ENCODE measurements at places on chromosomes 12 and 14.
A peak's percentile ranks its signal among the peaks of the same experiment; 100 is the strongest.

- peak; percentile 40 for DNase-seq
Observed at GRCh38 chr12:71562676-71563595, 100.7 kb downstream of the ZFC3H1 start.

- DNase-seq, result no peak
Observed at GRCh38 chr12:123840765-123841425, 78.8 kb downstream of the DNAH10 start.

- no peak for DNase-seq
Observed at GRCh38 chr14:51544901-51545300, 106.8 kb upstream of the FRMD6 start.

GRCh38 chr14:67636361-67636919, 16.7 kb downstream of the ARG2 start:
- no peak for DNase-seq

GRCh38 chr14:98070536-98070935, 1201.5 kb downstream of the BCL11B start:
- DNase-seq, result no peak

DNA sequence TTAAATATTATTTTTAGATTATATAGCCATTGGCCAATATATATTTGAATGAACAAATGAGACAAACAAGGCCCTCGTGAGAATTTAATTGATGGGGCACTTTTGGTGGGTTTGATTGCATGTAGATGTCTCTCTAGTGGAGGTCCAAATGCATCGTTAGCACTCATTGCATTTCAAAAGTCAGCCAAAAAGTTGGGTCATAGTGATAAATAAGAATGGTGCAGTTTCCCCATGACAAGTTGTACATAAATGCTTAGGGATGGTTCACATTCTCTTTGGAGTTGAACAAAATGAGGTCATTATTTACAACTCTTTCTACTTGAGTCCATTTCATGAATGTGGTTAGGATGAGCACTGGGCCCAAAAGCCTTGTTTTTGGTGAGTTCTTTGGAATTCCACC, 1.0 kb downstream of the BEST3 start:
- no peak for DNase-seq

GRCh38 chr14:76786601-76787000, 25.3 kb downstream of the VASH1 start:
- no peak for DNase-seq

DNA sequence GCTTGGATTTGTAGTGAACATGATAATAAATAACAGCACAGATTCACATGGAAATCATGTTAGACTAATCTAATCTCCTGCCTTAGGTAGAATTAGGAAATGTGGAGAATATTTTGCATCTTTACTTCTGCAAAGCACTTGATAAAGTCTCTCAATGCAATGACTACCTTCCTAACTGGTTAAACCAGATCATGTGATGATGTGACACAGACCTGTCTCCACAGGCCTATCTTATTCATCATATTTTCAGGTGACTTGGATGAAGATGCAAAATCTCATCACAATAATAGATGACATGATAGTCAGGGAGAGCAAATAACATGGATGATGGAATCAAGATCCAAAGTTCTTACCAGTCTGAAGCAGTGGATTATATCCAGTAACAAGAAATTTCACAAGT, 38.5 kb upstream of the RNASE1 start:
- DNase-seq, result no peak

GRCh38 chr14:70665448-70666360, 24.0 kb downstream of the TTC9 start:
- DNase-seq, result peak; percentile 79

DNA sequence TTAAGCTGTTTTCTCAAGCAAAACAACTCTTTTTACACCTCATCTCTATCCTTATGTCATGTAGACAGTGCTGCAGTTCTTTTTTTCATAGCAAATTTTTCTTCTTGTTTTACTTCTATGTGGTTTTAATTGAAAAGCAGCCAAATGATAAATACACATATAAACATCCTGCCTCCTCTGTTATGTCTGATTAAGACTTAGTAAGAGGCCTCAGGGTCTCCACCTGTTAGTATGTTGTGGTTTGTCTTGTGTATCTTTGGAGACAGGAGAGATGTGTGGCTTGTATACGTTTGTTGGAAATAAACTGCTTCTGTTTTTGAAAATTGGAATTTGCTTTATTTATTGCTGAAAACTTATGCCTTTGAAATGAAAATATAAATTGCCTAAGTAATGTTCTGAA, 32.0 kb downstream of the PEX5 start:
- no peak for DNase-seq

DNA sequence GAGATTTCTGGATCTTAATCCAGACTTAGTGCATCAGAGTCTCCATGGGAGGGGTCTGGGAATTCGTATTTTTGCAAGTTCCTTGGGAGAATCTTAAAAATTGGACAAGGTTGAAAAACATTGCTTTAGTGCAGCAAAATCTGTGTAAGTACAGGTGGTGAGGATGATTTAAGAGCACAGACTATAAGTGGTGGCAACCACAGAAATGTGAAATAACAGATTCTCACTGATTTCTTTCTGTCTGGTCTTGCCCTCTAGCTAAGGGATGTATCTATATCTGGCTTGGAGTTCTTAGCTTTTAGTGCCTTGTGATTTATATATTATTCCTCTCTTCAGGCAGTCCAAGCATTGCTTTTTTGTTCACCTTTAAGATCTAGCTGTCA, 116.2 kb downstream of the DIP2B start:
- DNase-seq, result no peak

DNA sequence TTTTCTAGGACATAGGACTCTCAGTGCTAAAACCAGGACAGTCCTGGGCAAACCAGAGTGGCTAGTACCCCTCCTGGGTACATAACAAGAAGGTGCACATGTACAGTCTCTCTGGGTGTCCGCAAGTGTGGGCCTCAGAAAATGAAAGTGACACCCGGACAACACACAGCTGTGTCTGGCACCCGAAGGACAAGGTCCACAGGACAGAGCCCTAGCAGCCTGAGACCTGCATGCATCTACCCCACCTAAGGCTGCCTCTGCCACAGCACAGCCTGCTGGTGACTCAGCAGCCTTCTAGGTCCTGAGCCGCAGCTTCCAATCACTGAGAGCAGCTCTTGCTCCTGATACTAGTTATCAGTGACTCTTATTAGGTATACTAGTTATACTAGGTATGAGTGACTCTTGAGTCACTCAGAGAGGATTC, 784.1 kb upstream of the TBX3 start:
- no peak for DNase-seq

GRCh38 chr12:12925388-12925787, 26.6 kb downstream of the GPRC5D start:
- no peak for DNase-seq

- DNase-seq, result no peak
Observed at GRCh38 chr12:108257610-108258106, 81.5 kb downstream of the CMKLR1 start.

DNA sequence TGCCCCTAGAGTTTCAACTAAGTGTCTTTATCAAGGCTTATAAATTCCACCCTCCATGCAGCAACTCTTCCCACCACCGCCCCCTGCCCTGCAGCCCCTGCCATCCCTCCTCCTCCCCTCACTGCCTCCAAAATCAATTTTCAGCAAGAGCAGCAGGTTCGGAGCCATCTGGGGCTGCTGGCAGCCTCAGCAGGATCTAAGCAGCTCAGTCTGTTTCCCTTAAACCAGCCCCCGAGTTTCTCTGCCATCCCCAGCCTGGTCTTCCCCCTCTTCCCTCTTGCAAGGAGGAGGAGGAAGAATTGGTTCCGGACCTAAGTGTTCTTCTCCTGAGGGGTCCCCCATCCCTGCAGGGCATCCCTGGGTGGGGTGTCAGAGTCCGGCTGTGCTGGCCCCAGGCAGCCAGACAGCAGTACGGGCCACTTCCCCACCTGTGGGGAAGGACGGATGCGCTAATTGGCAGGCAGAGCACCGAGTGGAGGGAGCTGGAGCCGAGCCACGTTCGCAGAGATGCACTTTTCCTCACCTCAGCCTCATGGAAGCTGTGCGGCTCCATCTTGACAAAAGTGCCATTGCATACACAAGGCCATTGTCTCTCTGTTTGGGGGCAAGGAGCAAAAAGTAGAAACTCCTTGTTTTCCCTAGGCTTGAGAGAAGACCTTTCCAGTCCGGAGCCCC, 189.3 kb downstream of the KCNA5 start:
- no peak for DNase-seq

- DNase-seq, result no peak
Observed at GRCh38 chr14:90512329-90512991, 115.6 kb downstream of the CALM1 start.

DNA sequence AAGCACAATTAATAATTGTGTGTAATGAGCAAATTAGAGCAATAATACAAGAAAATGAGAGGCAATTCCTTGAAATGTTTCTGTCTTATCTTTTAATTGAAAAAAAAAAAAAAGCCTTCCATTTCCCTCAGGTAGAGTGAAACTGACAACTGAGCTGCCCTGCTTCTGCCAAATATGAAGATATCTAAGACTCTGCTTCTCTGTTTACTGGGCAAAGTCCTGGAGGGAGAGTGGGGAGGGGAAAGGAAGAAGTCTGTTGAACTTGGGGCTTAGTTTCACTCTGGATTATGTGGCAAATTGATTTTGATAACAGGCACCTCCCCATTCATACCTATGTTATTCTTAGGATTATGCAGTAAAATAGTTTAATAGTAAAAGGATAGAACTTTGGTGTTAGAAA, 364.9 kb downstream of the NRXN3 start:
- no peak for DNase-seq

- DNase-seq, result no peak
Observed at GRCh38 chr12:82609234-82609914, 77.3 kb upstream of the TMTC2 start.

GRCh38 chr14:103463149-103463548, 59.5 kb downstream of the CKB start:
- no peak for DNase-seq

GRCh38 chr14:99626041-99626648, 18.8 kb upstream of the HHIPL1 start:
- DNase-seq, result peak; percentile 39

DNA sequence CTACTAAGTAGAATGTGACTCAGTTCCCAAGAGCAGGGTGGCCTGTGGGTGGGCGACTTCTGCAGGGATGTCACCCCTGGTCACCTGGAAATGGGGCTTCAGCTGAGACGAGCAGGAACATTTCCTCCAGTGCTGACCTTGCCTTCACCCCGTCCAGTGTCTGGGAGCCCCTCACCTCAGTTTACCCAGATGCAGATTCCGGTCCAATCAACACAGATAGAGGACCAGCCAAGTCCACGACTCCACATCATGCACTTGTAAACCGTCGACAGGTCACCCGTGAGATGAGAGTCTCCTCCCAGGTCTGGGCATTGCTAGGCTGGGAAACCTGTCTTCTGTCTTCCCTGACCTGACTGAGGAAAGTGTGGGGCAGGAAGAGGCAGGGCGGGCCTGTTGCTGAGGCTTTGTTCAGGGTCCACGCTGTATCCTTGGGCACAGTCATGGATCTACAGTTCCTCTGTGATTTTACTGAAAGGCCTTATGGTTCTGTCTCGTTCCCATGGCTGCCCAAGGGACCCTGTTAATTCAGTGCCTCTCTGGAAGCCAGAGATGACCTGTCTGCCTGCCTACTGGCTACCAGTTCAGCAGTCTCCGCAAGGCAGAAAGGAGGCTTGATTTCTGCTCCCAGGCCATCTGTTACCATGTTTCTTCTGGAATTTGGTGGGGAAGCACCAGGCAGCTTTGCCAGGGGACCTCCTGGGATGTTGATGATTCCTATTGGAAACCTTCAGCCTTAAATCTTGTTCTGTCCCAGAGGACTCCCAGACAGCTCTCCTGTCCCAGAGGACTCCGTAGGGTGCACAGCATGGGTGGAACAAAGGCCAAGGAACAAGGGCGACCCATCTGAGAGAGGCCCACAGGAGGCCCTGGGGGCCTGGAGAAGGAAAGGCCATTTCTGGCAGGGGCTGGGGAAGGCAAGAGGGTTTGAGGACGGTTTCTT, 288.5 kb upstream of the RTL1 start:
- DNase-seq, result peak; percentile 13

- no peak for DNase-seq
Observed at GRCh38 chr14:100037353-100037752, 27.9 kb upstream of the EVL start.

DNA sequence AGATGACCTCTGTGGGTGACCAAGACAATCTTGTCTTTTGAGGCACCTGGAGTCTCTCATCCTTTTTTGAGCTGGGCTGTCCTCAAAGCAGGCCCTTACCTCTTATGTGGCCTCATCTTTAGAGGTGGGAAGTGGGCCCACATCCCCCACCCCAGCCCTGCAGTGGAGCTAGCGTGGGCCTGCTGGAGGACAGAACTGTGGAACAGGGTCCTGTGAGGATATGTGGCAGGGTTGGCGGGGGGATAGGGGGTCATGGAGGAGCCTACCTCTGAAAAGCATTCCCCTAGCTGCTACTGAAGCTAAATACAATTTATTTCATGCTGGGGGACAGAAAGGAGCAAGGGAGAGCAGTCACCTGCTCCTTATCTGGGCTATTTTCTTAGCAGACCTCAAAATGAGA, 457 bp upstream of the GPD1 start:
- no peak for DNase-seq

- DNase-seq, result no peak
Observed at GRCh38 chr12:130556486-130557055, 159.5 kb downstream of the RIMBP2 start.

GRCh38 chr12:86551146-86551571, 295.0 kb upstream of the MGAT4C start:
- no peak for DNase-seq

DNA sequence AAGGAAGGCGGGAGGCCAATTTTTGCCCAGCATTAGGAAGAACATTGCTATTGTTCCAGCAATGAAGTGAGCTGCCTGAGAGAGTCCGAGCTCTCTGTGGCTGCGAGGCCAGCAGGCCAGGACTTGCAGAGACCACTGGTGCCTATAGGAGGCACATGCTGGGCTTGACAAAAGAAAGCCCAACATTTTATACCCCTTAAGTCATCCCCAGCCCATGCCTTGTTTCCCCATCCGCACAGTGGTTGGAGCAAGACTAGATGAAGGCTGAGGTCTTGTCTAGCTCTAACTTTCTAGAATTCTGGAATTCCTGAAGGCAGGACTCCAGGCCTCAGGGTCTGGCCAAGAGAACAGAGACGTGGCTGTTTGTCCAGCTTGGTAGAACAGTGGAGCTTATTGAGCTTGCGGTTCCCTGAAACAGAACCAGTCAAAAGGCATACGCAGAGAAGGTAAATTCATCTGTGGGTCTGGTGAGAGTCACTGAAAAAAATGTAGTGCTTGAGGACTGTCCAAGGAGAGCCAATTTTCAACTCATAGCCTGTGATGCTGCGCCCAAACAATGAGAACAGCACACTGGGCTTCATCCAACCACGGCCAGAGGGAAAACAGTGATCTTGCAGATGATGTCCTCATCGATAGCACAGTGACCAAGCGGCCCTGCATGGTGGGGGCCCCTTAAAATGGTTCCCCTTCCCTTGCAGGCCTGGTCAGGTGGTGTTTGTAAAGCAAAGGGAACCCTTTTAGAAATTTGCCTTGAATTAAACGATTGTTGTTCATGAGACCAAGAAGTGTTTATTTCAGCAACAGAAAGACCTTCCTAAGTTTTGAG, 27.1 kb upstream of the COL2A1 start:
- no peak for DNase-seq

- no peak for DNase-seq
Observed at GRCh38 chr14:103890052-103890371, 38.2 kb upstream of the TDRD9 start.

GRCh38 chr12:9707864-9708808, 24.8 kb downstream of the CLECL1 start:
- peak; percentile 54 for DNase-seq

- peak; percentile 89 for DNase-seq
Observed at GRCh38 chr14:64685371-64686281, 18.6 kb upstream of the PLEKHG3 start.
